AG04449 (cell line): ENCODE measurements at places on chromosomes 3 and 15.

DNA sequence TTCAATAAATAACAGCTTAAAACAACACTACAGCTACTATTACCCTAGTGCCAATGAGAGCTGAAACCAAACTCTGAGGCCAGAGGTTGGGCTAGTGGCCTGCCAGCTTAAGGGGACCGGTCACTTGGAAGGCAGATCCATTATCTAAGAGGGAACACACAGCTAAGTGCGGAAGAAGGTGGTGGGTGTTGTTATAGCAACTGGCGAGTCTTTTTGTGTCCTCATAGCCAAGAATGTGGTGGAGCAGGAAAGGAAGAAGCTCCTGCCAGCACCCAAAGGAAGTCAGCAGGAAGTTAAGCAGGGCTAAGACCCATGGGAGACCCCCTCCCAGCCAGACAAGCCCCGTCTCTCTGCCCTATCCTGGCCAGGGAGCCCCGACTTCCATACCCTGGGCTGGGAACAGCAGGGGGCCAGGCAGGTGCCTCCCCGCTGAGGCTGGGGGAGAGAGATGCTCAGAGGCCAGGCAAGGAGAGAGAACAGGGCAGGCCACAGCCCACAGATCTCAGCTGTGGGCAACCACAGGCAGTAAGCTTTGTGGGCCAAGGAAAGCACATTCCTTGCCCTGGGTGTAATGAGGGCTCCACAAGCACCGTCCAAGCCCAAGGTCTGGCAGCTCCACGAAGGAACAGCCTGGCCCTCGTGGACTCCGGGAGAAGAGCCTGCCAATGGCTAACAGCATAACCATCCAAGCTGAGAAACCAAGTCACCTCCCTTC, 34.0 kb upstream of the HRH1 start:
- DNase-seq = no peak

DNA sequence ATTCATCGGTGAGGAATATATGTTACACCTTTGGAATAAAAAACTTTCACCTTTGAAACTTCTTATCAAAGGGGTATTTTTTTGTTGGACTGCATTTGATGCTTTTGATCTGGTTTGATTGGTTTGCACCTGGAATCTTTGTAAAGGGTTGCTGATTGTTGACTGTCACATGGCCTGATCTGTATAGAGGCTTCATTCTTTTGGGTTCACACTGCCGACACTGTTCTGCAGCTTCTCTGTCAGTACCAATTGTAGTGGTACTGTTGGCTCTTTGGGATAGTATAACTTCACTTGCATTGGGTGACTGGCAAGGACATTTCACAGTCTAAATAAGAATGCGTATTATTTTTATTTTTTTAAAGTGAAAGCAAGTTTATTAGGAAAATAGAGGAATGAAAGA, 155.7 kb downstream of the DOCK3 start:
- no peak for DNase-seq

- DNase-seq = no peak
Measured at GRCh38 chr3:73614419-73614818, 10.3 kb downstream of the PDZRN3 start.

DNA sequence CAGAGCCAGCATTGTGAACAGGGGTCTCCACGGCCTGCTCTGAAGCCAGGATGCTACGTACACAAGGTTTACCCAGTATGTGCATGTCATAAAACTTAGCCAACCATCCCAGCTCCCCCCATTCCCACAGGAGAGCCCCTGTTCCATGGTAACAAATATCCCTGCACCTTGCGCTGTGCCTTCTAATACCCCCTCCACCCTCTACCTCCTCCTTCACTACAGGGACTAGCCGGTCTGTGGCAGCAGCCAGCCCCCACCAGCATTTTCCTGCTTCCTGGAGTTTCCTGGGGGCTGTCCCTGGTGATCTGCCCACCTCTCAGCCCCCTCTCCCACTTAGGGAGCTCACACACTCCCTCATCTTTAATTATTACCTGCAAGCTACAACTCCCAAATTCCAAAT, 20.4 kb downstream of the ACSBG1 start:
- DNase-seq = no peak

- DNase-seq = no peak
Measured at GRCh38 chr3:12906141-12906915, 65.0 kb upstream of the RPL32 start.

DNA sequence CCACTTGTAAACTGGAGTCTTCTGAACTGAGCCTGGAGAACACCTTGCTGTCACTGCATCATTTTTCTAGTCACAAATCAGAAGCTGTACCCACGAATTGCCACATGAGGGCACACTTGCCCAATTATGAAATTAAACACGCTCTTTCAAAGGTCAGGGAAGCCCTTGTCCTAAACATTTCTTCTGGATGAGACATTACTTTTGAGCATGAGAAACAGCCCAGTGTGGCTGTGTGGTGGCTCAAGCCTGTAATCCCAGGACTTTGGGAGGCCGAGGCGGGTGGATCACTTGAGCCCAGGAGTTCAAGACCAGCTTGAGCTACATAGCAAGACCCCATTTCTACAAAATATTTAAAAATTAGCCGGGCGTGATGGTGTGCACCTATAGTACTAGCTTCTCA, 27.5 kb upstream of the CFAP161 start:
- DNase-seq = peak; percentile 42

DNA sequence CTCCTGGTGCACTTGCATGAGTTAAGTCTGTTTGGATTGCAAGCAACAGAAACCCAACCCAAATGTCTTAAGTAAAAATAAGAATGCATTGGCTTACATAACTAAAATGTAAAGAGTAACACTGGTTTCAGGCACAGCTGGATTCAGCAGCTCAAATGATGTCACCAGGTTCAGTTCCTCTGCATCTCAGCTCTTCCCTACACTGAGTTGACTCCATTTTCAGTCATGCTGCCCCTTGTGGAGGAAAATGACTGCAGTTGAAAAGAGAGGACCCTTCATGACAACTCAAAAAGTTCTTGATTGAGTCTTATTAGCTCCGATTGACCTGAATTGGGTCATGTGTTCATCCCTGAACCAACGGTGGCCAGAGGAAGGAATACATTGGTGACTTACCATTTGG, 138.5 kb upstream of the ABI3BP start:
- DNase-seq = no peak

DNA sequence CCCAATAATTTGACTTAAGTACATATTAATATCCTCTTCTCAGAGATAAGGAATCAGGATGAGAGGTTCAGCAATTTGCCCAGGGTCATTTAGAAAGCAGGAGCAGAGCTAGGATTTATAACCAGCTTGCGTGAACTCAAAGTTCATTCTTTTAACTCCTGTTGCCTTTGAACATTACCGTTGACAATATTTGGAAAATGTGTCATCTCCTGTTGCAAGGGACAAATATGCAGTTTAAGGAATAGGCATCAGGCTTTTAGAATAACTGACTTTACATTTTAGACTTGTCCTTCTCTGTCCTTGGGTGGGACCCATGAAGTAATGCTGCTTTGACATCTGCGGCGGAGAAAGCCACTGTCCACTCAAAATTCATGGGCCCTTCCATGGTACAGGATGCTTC, 252.2 kb upstream of the RGMA start:
- DNase-seq = no peak

DNA sequence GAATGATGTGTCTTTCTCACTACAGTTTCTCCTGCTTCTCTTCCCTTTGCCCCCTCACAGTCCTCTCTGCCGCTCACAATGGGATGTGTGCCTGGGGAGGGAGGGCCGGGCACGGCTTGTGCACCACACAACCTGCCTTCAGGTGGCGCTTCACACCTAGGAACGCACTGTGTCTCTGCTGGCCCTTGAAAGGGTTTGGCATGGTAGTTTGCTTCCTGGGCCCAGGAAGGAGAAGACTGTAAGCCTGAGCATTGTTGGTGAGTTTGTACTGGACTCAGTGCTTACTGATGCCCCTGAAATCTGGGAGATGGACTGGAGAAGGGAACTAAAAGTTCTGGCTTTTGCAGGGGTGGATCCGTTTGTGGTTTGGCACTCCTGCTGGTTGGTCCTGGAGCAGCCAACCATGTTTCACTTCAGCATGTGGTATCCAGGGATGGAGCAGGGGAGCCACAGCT, 9.2 kb downstream of the ALPK3 start:
- no peak for DNase-seq

- DNase-seq = no peak
Measured at GRCh38 chr3:26587571-26587970, 35.0 kb upstream of the LRRC3B start.

GRCh38 chr15:40856746-40857145, 12.9 kb downstream of the SPINT1 start:
- no peak for DNase-seq

DNA sequence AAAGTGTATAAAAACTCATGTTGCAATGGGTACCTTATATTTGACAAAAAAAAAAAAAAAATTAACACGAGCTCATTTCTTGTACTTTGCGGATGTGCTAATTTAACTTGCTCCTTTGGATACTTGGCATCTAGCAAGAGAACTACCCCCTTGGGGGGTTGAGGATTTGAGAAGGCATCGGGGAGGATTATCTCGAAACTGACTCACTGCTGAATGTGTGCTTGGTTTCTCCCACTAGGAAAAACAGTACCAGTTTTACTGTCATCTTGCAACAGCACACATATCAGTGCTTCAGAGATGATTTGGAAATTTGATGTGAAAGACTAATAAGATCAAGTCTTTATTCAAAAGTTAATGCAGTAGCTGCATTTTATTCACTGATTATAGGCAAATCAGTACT, 891 bp downstream of the EXOG start:
- DNase-seq = no peak

- no peak for DNase-seq
Measured at GRCh38 chr15:70051948-70052633, 45.6 kb downstream of the TLE3 start.

GRCh38 chr3:193053046-193053435, 135.4 kb upstream of the MB21D2 start:
- no peak for DNase-seq

GRCh38 chr15:46127361-46127874, 492.6 kb downstream of the SQOR start:
- no peak for DNase-seq

GRCh38 chr3:17430582-17430981, 311.8 kb downstream of the TBC1D5 start:
- no peak for DNase-seq

- no peak for DNase-seq
Measured at GRCh38 chr3:9352917-9353752, 9.7 kb upstream of the THUMPD3 start.

- DNase-seq = no peak
Measured at GRCh38 chr3:66272016-66272415, 51.2 kb downstream of the SLC25A26 start.

DNA sequence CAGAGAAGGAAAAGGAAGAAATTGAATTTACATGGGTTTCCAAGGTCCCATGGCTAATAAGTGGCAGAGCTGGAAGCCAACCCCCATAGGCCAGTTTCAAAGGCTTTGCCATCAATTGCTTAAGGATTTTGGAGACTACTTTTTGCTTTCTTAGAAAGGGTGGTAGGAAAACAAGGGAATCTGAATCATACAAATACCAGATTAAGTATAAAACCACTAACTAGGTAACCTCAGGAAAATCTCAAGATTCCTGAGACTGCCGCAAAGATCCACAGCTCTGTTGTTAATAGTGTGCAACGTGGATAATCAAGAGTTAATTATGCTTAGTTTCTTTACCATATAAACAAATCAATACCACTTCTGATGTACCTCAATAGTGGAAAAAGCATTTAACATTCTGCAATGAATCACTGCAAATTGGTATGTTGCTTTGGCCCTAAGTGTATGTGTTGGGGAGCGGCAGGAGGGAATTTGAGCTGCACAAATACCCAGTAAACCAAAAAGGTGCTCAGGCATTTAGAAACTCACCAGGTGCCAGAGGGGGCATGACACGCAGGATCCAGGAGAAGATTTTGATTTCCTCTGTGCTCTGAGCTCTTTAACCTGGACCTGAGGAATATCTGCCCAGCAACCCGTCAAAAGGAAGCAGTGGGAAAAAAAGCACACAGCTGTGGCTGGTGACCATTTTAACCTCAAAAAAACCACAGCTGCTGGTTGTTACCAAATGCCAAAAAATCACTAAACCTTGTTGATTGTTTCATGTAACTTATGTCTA, 22.0 kb downstream of the AADAC start:
- DNase-seq = no peak

GRCh38 chr3:28053759-28054158, 187.7 kb upstream of the CMC1 start:
- peak; percentile 16 for DNase-seq

DNA sequence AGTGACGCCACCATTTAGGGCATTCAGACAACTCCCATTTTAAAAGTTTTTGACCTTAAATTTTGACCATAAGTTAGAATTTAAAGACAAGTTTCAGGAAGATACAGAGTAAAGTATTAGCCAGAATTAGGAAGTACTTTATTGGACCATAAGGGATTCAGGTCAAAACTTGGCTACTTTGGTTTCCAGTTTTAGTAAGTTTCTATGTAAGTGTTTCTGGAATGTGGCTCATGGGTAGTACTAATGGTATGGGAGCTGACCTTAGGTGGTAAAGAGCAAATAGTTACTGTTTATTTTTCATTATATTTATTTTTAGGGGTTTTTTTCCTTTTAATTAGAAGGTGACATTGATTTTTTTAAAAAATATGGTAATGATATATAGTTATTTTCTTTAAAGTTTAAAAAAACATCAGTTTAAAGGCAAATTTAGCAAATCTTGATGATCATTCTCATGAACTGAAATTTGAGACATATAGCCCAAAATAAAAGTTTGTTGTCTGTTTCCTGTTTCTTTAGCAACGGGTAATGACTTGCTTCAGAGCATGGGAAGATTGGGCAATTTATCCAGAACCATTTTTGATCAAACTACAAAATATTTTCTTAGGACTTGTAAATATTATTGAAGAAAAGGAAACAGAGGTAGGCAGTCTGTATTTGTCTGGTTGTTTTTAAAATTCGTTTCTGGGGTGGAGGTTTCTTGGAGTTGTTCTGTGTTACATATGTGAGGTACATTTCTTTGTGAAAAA, 34.3 kb downstream of the U2SURP start:
- no peak for DNase-seq

GRCh38 chr3:161474139-161474538, 22.5 kb upstream of the OTOL1 start:
- no peak for DNase-seq

GRCh38 chr15:100781961-100782530, 97.6 kb upstream of the ALDH1A3 start:
- DNase-seq = no peak

DNA sequence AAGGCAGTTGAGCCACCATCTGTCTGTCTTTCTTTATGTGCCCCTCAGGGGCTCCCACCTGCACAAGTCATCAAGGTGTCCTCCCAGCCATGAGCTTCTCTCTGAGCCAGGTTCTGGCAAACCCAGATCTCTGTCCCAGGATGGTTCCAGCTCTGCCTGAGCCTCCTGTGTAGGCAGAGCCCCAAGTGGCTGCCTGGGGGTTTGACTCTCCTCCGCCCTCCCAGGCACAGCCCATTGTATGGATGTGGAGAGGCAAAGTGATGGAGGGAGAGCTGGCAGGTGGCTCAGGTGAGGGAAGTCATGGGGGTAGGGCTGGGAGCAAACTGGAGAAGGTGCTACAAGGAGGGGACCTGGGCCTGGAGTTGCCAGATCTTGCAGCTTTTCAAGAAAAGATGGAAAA, 56.9 kb downstream of the GRIP2 start:
- no peak for DNase-seq

GRCh38 chr3:30914696-30915095, 20.2 kb upstream of the GADL1 start:
- DNase-seq = no peak

- no peak for DNase-seq
Measured at GRCh38 chr3:42256135-42256819, 9.7 kb downstream of the CCK start.

- no peak for DNase-seq
Measured at GRCh38 chr3:14902719-14903118, 44.7 kb upstream of the NR2C2 start.
